NCI-H1436 (cell line): ENCODE measurements at places on chromosomes 1 and 21.

- DNase-seq, result no peak
These were observed 8.6 kb downstream of the TNFRSF18 start for GRCh38 chr1:1197551-1198422.

DNA sequence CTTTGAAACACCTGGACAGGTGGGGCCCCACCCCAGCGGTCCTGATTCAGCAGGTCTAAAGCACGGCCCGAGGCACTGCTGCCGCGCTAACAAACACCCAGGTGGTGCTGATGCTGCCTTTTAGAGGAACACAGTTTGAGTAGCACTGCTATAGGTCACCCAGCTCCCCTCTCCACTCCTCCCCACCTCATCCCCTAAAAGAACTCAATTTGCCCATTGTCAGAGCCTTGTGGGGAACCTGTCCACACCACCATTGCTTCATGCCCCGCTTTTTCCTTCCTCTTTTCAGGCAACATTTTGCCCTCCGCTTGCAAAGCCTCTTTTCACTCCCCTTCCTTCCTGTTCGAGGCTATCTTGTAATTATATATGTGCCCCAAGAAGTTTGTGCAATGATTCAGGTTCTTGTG is 26.2 kb upstream of the PADI4 start:
- DNase-seq, result no peak

GRCh38 chr1:201708085-201708512 is 120.9 kb upstream of the IPO9 start:
- no peak for DNase-seq

GRCh38 chr1:195202241-195202640 is 1406.0 kb downstream of the KCNT2 start:
- DNase-seq, result no peak

DNA sequence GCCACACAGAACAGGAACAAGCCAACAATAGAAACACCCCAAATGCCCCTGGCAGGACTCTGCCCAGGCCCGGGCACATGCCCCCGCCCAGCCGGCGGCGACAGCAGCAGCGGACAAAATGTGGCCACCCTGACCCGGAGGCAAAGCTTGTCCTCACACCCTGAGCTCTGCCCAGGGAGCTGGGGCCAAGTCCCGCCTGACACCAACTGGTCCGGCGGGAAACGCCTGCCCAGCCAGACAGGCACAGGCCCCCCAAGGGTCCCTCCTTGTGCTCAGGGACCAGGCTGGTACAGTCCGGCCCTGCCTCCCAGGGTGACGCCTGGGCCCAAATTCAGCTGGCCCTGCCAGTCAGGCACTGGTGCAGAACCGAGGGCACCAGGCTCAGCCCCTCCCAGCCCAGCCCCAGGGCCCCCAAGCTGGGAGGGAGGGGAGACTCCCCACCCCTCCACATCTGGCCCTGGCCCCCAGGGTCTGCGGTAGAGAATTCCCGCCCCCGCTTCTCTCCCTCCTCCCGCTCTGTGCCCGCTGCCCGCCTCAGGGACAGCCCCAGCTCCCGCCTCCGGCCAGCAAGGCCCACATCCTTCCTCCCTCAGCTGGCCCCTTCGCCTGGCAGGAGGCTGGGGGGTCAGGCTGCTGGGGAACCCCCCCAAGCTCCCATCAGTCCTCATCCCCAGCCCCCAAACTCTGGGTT is 2.0 kb downstream of the AHDC1 start:
- no peak for DNase-seq

DNA sequence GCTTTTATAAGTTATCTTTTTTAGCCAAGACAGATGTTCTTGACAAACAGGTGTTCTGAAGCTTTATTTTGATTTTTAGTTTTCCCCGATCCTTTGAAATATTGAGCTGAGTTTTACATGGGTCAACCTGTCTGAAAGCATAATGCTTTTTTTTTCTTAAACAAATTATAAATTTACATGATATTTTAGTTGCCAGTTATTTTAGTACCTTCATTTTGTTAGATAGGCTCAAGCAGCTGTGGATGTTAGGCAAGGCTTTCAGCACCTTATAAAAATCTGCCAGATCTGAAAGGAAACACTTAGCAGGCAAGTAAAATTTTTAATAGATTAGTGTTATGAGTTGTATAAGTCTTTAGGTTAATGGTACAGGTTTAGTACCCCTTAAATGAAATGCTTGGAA is 33.7 kb downstream of the ATF6 start:
- no peak for DNase-seq

GRCh38 chr21:45747802-45748445 is 104.4 kb downstream of the PCBP3 start:
- peak; percentile 42 for DNase-seq

DNA sequence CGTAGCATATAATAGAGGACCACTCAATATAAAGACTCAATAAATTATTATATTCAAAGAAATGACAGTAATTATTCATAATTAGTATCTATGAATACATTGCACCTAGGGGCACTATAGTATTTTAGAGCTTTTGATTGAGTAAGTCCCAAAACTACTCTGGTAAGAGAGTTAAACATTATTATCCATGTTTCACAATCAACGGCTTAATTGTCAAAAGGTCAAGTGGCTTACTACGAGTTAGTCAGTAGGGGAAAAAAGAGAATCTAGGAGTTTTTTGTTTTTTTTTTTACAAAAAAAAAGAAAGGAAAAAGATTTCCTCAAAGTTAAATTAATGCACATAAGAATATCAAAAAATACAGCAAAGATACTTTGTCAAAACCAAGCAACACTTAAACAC is 20.4 kb upstream of the LAMC1 start:
- no peak for DNase-seq

DNA sequence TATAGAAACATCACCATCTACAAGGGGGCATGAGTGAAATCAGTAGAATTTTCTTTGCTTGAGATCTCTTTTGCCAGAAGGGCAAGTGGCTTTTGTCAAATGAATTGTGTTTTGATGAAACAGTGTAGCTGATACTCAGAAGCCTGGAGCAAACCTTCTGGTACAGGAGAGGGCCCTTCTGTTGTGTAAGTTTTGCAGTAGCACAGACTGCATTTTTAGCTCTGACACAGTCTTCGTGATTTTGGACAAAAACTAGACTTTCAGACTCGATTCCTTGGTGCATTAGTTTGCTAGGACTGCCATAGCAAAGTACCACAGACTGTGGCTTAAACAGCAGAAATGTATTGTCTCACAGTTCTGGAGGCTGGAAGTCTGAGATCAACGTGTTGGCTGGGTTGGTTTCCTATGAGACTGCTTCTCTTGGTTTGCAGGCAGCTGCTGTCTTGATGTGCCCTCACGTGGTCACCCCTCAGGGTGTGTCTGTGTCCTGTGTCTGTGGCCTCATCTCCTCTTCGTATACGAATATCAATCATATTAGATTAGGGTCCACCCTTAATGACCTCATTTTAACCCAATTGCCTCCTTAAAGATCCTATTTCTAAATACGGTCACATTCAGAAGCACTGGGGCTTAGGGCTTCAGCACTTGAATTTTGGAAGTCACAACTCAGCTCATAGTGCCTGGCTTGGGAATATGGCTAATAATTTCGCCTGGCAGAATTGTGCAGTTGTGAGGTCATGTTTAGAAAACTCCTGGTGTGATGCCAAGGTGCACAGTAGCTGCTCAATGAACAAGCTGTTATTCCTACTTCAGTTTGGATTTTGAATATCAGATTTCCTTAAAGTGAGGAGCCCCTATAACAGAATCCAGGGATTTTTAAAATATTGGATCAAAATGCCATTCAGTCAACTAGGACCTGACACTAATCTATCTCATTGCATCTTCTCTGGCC is 21.2 kb upstream of the DISC1 start:
- DNase-seq, result no peak

DNA sequence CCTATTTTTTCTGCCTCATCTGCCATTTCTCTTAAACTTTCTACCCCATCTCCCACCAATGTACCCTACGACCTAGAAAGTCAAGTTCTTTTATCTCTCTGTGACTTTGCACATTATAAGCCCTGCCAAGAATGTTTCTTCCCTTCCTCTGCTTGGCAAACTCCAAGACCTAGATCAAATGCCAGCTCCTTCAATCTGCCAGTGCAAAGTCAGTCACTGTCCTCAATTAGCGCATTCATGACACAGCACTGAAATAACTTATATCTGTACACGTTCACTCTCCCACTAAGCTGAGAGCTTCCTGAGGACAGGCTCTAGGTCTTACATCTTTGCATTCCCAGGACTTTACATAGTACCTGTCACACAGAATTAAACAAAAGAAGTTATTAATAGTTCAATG is 21.4 kb upstream of the LSM10 start:
- DNase-seq, result no peak

- DNase-seq, result no peak
These were observed 23.9 kb downstream of the VAV3 start for GRCh38 chr1:107941123-107941522.

- DNase-seq, result no peak
These were observed 450.2 kb downstream of the KIF26B start for GRCh38 chr1:245604979-245605378.

- DNase-seq, result no peak
These were observed 54.6 kb downstream of the RAP1GAP start for GRCh38 chr1:21614419-21615115.

GRCh38 chr1:94846308-94846707 is 26.2 kb downstream of the SLC44A3 start:
- no peak for DNase-seq

DNA sequence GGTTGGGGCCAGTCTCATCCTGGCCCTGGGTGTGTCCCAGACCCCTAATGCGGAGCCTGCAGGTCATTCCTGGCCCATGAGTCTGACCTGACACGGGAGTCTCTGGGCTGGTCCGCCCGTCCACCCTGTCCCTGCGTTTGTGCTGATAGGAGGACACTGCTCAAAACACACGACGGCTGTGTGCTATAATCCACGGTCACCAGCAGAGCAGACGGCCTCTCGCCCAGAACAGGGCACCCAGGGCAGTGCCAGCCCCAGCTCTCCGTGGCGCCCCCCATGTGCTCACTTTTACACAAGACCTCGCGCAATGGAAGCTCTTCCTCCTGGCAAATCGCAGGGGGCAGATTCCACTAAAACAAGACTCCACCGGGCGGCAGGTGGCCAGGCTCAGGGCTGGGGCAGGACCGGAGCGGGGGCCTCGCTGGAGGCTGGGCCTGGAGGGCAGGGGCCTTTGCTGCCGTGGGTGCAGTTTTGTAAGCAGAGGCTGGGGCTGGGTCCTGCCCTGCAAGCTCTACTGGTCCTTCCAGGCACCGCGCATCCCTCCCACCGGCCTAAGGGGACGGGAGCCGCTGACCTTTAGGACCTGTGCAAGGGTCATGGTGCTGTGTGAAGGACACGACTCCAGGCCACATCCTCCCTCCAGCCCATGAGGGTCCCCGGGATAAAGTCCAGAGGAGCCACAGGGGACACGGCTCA is 10.6 kb upstream of the SLC19A1 start:
- no peak for DNase-seq

GRCh38 chr1:245528258-245528635 is 373.5 kb downstream of the KIF26B start:
- no peak for DNase-seq

- DNase-seq, result no peak
These were observed 355.4 kb downstream of the PTPRU start for GRCh38 chr1:29591601-29592260.

- DNase-seq, result no peak
These were observed 61.5 kb downstream of the SYT2 start for GRCh38 chr1:202648605-202649226.

DNA sequence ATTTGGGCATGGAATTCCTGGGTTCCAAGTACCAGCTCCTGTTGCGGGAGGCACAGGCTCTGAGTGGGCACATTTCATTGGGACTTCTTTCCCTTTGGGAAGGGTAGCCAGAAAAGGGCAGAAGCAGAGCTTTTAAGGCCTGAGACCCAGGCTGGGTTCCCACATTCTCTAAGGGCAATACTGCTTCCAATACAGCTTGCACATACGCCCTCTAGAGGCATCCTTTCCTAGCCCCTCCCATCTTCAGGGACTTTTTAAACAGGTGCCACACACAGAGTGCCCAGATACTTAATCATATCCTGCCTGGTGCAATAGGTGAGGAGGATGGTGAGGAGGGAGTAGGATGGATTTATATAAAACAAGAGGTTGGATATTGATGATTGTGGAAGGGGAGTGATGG is 5.7 kb downstream of the GPR88 start:
- no peak for DNase-seq

DNA sequence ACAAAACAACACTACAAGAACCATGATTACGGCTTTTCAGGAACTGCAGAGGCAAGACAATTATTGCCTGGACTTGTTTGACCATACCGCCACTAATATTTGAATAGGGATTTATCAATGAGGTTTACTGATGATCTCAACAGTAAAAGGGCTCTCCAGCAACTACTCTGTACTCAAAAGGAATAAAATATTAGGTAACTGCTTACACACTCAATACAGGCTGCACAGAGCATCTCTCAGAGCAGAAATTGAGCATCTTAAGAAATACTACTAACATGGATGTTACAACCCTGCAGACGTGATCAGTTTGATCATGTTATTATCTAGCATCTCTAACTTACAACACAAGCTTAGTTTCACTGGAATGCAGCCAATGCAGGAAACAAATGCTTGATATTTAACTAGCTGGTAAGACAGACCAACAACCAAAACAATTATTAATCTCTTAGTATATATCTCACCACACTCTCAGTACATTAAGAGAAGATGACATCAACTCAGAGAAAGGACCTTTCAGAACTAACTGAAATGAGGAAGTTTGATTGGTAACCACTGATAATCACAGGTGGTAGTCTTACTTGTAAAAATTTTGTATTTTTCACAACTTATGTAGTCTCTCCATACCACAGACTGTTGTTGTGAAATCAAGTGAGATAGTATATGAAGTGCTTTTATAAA is 52.2 kb downstream of the PUM1 start:
- no peak for DNase-seq

- no peak for DNase-seq
These were observed 36.4 kb upstream of the ETS2 start for GRCh38 chr21:38769191-38769780.

- DNase-seq, result no peak
These were observed 244.8 kb downstream of the ASTN1 start for GRCh38 chr1:176919386-176920378.

DNA sequence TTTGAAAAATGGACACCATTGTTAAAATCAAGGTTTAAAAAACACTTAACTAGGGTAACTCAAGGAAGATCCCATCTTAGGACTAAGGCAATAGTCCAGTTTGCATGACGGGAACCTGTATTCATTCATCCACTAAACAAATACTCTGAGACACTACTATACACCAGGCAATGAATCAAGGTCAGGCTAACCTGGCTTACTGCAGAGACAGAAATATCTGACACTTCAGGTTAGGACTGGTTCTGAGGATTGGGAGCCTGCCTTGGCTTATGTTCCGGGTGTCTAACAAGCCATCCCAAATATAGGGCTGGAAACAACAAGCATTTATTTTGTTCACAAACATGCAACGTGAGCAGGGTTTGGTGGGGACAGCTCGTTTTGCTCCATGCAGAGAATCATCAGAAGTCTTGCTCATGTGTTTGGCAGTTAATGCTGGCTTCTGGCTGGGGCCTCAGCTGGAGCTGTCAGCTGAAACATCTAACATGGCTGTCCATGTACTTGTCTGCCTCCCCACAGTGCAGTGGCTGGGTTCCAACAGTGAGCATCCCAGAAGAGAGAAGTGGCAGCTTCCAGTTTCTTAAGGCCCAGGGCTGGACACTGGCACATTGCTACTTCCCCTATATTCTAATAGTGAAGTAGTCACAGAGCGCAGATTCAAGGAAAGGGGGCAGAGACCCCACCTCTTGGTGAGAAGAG is 37.0 kb upstream of the CAMK1G start:
- DNase-seq, result no peak

- DNase-seq, result no peak
These were observed 10.9 kb upstream of the ADAMTS5 start for GRCh38 chr21:26977746-26978145.
